ENCODE measurements at places on chromosomes 6 and 20.

DNA sequence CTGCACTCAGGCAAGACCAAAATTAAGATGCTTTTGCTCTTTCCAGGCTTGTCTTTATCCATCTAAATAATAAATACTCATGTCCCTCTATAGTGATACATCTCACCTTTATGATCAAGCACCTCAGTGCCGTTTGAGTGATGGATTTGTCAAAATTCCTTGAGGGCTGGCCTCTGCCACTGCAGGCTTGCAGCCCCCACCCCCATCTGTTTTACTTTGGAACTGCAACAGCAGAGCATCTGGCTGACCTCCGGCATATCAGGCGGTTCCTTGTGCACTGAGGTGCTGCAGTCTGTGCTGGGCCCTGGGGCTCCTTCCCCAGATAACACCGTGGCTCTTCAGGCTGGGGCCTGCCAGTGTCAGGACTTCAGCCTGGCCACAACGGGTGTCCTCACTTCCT is 386.9 kb downstream of the CDH26 start:
- DNase-seq, result no peak

GRCh38 chr6:37306624-37307222 is 47.1 kb upstream of the RNF8 start:
- DNase-seq, result no peak

DNA sequence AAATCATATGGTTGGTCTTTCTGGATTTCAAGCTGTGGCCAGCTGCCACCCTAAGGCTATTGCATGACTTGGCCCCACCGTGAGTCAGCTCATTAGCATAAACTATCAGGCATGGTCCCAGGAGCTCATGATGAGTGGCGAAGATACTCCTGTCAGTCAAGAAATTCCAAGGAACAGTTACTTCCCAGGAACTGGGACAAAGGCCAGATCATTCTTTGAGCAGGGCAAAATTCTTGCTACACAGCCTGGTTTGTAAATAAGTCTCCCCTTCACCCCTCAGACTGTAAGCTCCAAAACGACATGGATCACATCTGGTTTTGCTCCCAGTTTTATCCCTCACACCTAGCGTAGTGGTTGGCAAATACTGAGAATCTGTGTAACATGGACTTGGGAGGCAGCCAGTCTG is 33.0 kb upstream of the KIAA1586 start:
- no peak for DNase-seq

- no peak for DNase-seq
These were observed 497.1 kb upstream of the ARID1B start for GRCh38 chr6:156280065-156280464.

DNA sequence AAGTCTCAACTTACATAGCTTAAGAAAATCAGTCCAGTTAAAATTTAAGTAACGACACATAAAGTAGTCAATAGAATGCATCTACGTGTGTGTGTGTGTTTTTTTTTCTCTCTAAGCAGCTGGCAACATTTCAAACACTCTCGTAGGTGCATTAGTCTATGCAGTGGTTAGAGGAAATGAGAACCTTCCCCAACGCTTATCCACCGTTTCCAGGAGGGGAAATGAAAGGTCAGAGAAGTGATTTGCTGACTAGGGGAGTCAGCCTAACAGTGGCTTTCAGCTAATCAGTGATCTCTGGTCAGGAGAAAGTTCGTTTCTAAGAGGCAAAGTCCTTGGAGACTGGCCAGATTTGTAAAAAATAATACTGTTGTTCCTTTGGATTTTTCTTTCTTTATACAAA is 806.6 kb downstream of the C6orf118 start:
- no peak for DNase-seq

DNA sequence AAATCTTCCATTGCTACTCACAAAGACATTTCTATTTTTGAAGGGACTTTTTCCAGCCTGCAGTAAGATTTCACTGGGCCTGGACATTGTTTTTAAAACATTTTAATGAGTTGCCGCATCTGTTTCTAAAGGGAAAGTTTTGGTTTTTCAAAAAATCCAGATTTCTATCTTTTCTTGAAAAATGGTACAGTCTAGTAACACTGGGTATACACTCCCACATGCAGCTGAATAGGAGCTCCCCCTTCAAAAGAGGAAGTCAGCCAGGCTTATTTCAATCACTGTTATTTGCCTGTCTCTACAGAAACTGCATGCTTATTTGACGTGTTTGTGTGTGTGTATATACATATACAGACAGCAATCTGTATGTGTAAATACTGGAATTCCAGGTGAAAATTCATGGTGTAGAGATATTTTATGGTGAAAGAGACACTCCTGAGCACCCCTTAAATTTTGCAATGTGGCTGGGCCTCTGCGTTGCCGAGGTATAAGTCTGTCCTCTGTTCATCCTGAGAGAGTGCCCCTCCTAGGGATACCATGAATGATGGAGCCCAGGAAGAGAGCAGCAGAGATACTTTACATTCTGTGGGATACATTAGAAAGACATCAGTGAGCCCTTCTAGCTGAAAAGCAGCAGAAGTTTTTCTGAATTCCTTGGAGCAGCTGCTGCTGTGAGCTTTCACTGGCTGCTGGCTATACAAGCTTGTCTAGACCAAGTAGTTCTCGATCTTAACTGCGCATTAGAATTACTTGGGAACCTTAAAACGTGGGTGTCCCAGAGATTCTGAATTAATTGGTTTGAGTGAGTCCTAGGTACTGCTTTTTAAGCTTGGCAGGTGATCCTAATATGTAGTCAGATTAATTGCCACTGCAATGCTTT is 12.0 kb upstream of the ABRACL start:
- DNase-seq, result no peak

GRCh38 chr6:106790149-106790770 is 160.9 kb downstream of the QRSL1 start:
- no peak for DNase-seq

GRCh38 chr6:3650959-3651697 is 100.4 kb downstream of the PXDC1 start:
- no peak for DNase-seq

DNA sequence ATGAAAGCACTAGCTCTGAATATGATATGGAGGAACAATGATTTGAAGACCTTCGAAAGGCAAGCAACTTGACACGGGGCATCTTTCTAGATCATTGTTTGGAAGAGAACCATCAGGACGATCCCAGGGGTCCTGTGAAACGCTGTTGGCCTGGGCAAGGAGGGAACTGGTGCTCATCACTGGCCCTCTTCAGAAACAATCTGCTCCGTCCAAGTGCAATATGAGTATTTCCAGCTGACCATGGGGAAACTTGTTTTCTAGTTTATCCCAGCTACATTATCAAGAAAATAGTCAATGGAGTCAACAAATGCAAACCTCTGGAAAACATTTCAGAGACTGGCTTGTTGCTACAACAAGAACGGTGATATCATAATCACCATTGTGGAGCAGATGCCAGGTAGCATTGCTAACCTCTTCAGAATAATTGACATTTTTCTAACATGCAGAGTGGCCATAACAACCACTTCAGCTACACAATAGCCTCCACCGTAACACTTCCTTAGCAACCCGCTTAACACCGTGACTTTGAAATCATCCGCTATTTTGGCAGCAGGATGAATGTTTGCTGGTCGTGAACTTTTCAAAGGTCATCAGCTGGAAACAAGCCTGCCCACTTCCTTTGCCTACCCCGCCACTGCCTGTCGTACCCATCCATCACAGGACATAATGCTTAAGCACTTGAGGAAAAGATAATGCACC is 112.0 kb upstream of the PDE10A start:
- no peak for DNase-seq

DNA sequence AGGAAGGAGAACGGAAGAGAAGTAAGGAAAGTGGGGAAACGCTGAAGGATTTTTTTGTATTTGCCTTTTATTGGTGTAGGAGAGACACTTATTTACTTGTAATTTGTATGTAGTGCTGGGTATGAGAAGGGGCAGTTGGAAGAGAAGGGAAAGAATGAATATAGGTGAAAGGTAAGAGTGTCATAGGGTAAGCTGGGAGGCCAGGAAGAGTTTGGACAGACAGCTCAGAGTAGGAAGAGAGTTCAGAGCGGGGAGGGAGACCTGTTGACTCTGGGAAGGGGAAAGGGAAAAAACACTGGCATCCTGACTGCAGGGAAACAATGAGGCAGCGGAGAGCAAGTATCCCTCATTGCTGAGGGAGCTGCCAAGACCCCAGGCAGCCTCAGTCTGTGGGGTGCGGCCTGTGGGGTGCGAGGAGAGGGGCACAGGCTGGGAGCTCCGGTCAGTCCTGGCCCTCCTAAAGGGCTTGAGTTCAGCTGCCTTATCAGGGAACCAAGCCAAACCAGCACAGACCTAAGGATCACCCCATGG is 3.1 kb downstream of the TRAF3IP2 start:
- DNase-seq, result no peak

All from NCI-H1694 treated with DMSO at 0.1 percent for 48 hours (cell line).